Activated gamma-delta T cell (primary cell): ENCODE measurements at places on chromosomes 2 and 18.

DNA sequence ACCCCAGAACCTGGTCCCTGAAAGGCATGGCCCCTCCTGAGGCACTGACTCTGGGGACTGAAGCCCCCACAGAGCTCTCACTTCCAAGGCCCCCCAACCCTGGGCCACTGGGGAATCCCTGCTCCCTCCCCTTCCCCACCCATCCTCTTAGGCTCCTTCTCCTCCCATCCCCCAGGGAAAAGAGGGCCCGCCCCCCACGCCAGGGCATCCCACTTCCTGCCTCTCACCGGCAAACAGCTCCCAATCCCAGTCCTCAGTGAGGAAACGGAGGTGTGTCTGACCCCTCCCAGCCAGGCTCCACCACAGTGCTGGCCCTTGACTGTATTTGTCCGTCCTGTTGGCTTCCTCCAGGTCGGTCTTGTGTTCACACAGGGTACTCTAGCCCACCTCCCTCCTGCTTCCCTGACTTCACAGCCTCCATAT, 35.0 kb upstream of the PTMA start:
- no peak for DNase-seq

GRCh38 chr18:73976433-73976832, 171.2 kb downstream of the FBXO15 start:
- no peak for DNase-seq

- no peak for DNase-seq
These were observed 73.5 kb downstream of the ROCK2 start for GRCh38 chr2:11270891-11271290.

DNA sequence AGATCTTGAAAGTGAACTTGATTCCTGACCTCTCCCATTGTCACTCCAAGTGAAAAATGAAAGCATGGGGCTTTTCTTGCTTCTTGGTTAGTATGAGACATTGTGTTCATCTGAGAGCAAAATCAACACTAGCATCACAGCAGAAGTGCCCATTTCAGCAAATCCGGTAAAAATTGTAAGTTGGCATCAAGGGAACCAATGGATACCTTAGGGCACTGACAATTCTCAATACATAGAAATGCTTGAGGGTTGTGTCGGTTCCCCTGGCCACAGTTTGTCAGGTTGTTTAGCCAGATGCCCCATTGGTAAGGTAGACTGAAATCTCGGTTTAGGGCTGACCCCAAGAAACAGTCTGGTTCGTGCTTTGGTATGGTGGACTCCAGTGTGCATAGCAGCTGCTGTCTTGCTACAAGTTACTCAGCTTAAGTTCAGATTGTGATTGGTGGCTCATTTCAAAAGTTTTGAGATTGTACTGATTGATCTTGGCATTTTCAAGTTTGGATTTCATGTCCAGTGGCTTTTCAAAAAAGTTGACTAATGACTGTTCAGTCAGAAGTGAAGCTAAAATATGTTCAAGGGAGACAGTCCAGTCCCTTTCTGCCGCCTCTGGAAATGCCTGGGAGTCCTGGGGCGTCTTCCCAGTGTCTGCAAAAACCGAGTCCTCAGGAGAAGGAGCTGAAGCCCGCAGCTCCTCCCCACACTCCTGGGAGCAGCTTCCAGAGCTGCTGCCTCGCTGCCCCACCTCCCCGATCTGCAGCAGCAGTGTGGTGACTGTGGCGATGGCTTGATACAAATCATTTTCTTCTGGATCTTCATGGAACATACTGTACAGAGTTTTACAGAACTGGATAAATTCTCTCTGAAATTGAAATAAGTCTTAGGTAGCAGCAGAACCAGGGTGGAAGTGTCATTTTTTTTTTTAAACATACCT, 5.6 kb downstream of the RPL31 start:
- no peak for DNase-seq

- DNase-seq: no peak
These were observed 100.0 kb downstream of the COLEC12 start for GRCh38 chr18:400456-400855.

DNA sequence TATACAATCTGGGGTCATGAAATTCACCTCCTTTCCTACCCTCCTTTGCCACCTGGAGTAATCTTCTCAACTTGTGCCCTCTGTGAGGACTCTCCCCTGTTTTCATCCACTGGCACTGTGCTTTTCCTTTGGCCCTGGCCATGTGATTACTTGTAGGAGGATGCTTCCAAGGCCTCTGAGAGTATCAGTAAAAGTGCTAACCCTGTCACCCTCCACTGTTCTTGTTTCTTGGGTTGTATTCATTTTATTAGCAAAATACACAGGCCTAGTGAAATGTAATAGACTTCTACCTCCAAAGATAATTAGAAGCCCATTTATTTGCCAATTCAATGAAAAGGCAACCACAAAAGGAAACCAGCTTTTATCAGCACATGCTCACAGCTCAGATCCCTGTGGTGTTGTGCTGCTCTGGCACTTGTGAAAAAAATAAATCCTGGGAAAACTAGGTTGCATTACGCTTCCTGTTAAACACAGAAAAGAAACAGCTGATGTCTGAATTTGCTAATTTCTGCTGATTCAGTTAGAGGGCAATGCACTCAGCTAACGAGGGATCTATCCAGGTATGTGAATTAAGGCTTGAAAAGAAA, 357.5 kb upstream of the ETAA1 start:
- no peak for DNase-seq

- no peak for DNase-seq
These were observed 47.1 kb upstream of the CREB1 start for GRCh38 chr2:207482630-207483029.

- no peak for DNase-seq
These were observed 1074.7 kb upstream of the NXPH2 start for GRCh38 chr2:139854769-139855483.

- DNase-seq: no peak
These were observed 33.2 kb downstream of the MYO5B start for GRCh38 chr18:50161597-50162205.

- no peak for DNase-seq
These were observed 901.4 kb downstream of the DCDC2C start for GRCh38 chr2:4604767-4605166.

DNA sequence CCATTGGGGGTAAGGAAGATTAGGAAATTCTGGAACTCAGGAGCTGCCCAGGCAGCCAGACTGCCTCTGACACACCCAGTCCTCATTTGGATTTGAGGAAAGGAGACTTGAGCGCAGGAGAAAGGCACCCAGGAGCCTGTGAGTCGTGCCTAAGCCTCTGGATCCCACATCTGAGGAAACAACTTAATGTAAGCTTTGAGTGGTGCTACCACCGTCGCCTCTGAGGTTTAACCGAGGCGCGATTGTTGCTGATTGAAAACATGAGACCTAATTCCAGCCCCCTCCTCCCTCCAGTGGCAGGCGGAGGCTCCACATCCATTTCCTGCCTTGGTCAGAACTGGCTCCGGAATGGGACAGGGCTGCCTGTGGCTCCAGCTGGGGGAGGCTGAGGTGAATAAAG, 176.7 kb upstream of the PKDCC start:
- DNase-seq: no peak

DNA sequence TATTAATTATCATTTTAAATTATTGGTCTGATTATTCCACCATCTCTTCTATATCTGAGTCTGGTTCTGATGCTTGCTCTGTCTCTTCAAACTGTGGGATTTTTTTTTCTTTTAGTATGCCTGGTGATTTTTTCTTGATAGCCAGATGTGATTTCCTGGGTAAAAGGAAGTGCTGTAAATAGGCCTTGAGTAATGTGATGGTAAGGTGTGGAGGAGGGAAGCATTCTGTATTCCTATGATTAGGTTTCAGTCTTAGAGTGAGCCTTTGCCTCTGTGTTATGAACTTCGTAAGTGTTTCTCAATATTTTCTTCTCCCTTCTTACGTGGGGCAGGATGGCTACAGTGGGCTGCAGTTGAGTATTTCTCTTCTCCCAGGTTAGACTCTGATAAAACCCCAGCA, 103.0 kb downstream of the EHBP1 start:
- no peak for DNase-seq
